Activated CD4-positive, alpha-beta T cell treated with anti-CD3 and anti-CD28 coated beads, Interleukin-2, amount 10 ng/mL, durations not matched to agents 7 days and 5 days (primary cell): ENCODE measurements at places on chromosomes 4 and X. TPM values are rescaled to one million over a fixed set of nuclear protein-coding genes. Genes with fewer than 3 reads are reported as not detected.

- no peak overlapping the region for H3K27ac ChIP-seq
- H3K27me3 ChIP-seq: no peaks in the 10 kb centered on the region
- H3K36me3 ChIP-seq: no peaks in the 10 kb centered on the region
- no peak overlapping the region for H3K4me3 ChIP-seq
These were observed 118.0 kb upstream of the GLRA2 start for GRCh38 chrX:14411326-14411725.

DNA sequence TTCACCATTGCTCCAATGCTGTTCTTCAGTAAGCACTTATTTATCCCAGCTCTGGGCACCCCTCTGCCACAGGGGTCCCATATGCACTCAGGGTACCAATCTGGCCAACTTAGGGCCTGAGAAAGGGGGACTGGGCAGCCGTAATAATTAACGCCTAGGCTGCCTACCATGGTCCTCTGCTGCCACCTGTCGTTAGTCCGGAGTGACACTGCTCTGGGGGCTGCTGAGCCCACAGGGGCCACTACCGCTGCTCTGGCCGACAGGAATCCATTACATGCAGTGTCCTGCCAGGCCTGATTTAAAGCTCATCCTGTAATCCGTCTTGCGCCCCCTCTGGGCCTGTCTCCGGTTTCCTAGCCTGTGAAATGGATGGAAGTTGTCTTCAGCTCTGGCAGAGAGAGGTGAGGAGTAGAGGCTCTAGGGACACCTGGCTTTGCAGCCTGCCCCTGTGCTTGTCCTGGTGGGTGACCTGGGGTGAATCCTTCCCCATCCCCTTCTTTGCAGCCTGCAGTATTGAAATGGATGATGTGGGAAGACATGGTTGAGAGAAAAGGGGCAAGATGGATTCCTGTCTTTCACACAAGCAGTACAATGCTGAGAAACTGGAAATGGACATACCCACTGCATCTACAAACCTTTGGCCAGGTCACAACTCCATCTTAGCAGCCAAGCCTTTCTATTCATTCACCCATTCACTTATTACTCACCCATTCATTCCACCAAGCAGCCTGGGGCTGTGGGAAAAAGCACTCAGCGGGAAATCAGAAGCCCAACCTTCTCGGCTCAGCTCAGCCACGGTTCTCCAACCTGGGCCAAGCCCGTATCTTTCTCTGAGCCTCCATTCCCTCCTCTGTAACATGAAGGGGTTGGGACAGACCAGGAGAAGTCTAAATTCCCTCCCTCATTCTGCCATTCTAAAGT lies 116.3 kb upstream of the NALF2 start:
- DNase-seq: peak; percentile 25
- no peak overlapping the region for H3K27ac ChIP-seq
- no peaks in the 10 kb centered on the region for H3K36me3 ChIP-seq

- H3K27ac ChIP-seq: no peak overlapping the region
- no peak overlapping the region for H3K4me3 ChIP-seq
- no peak for DNase-seq
- no peaks in the 10 kb centered on the region for H3K36me3 ChIP-seq
- H3K27me3 ChIP-seq: no peaks in the 10 kb centered on the region
These were observed 4.6 kb upstream of the ERCC6L start for GRCh38 chrX:72243472-72243871.

The ZNF275 gene
- 20.2 TPM for total RNA-seq

DNA sequence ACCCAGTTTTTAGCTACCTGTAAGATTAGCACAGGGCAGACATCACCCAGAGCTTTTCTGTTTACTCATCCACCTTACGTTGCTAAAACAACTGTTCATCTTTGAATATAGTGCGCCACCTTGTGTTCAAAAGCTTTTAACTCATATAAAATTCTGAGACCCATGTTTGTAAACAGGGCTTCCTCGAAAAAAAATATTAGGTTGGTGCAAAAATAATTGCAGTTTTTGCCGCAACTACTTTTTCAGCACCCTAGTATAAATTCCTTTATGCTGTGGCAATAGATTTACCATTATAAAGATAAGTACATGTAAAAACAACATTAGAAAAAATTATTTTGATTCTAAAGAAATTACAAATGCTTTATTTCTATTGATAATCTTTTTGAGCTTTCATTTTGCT lies 147.9 kb downstream of the LRBA start:
- no peaks in the 10 kb centered on the region for H3K4me1 ChIP-seq
- H3K27ac ChIP-seq: no peak overlapping the region
- H3K4me3 ChIP-seq: no peak overlapping the region
- peak; percentile 74 for DNase-seq

The TMPRSS11A gene
- not detected for total RNA-seq

The ETDB gene
- total RNA-seq: not detected

The SCML1 gene
- 6.1 TPM for total RNA-seq

GRCh38 chr4:128376958-128377357 lies 89.3 kb upstream of the PGRMC2 start:
- H3K4me3 ChIP-seq: no peak overlapping the region
- H3K27me3 ChIP-seq: no peaks in the 10 kb centered on the region
- no peak for DNase-seq
- H3K4me1 ChIP-seq: no peaks in the 10 kb centered on the region
- H3K36me3 ChIP-seq: no peaks in the 10 kb centered on the region

- no peak for DNase-seq
- peaks cover 3% of the 10 kb centered on the region for H3K36me3 ChIP-seq
- no peak overlapping the region for H3K4me3 ChIP-seq
- H3K27ac ChIP-seq: no peak overlapping the region
- peaks cover 17% of the 10 kb centered on the region for H3K27me3 ChIP-seq
These were observed 238.4 kb upstream of the ANXA3 start for GRCh38 chr4:78312989-78313753.

The DGAT2L6 gene
- not detected for total RNA-seq

The RS1 gene
- total RNA-seq: not detected

The CENPVL3 gene
- total RNA-seq: not detected

DNA sequence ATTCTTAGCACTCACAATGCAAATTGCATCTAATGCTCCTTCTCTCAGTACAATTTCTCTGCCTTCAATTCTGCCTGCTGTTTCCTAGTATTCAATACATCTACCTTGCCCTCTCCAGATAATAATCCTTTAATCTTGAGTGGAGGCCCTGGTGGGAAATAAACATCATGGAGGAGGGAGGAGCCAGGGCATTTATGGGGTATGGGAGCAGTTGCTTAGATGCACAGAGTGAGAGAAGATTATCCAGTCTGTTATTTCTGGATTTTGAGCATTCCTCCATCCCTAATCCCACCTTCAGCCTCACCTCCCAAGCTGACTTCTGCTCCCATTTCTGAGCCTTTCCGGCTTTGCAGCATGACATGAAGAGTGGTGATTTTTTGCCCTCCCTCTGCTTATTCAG lies 127.9 kb upstream of the PPP3CA start:
- no peaks in the 10 kb centered on the region for H3K36me3 ChIP-seq
- no peak overlapping the region for H3K4me3 ChIP-seq
- no peak for DNase-seq
- no peak overlapping the region for H3K27ac ChIP-seq
- no peaks in the 10 kb centered on the region for H3K4me1 ChIP-seq
- peaks cover 12% of the 10 kb centered on the region for H3K27me3 ChIP-seq

The LAMP2 gene
- 47.7 TPM for total RNA-seq

- no peak overlapping the region for H3K4me3 ChIP-seq
- no peaks in the 10 kb centered on the region for H3K4me1 ChIP-seq
- no peaks in the 10 kb centered on the region for H3K27me3 ChIP-seq
- DNase-seq: no peak
- H3K36me3 ChIP-seq: no peaks in the 10 kb centered on the region
These were observed 116.8 kb downstream of the NAA11 start for GRCh38 chr4:79209081-79209480.

The F11 gene
- not detected for total RNA-seq

The BCLAF3 gene
- 6.8 TPM for total RNA-seq

GRCh38 chr4:140188975-140189374 lies 35.0 kb upstream of the MAML3 start:
- H3K27me3 ChIP-seq: peaks cover 10% of the 10 kb centered on the region
- H3K4me1 ChIP-seq: no peaks in the 10 kb centered on the region
- H3K27ac ChIP-seq: no peak overlapping the region
- DNase-seq: no peak
- no peak overlapping the region for H3K4me3 ChIP-seq

GRCh38 chrX:8305350-8305749 lies 134.3 kb upstream of the VCX2 start:
- H3K36me3 ChIP-seq: no peaks in the 10 kb centered on the region
- no peaks in the 10 kb centered on the region for H3K4me1 ChIP-seq
- no peak overlapping the region for H3K27ac ChIP-seq
- H3K4me3 ChIP-seq: no peak overlapping the region

The TSPAN6 gene
- not detected for total RNA-seq

DNA sequence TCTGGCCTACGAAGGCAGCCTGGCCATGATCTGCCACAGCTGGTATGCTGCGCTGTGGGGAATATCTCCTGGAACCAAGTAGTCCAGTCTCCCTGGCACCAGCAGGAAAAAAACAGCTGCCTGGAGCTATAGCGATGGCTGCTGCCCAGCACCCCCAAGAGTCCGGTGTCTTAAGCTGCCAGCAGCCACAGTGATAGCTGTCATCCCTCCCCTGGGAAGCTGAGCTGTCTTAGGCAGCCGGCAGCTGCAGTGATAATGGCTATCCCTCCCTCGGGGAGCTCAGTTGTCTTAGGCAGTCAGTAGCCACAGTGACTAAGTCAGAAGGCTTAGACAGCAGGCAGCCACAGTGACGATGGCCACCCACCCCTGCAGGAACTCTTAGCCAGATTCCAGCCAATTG lies 205.1 kb downstream of the STPG2 start:
- no peak overlapping the region for H3K4me3 ChIP-seq
- no peak overlapping the region for H3K27ac ChIP-seq
- H3K4me1 ChIP-seq: no peaks in the 10 kb centered on the region
- H3K27me3 ChIP-seq: no peaks in the 10 kb centered on the region
- no peaks in the 10 kb centered on the region for H3K36me3 ChIP-seq

The PCDH7 gene
- not detected for total RNA-seq

- no peak overlapping the region for H3K4me3 ChIP-seq
- no peaks in the 10 kb centered on the region for H3K27me3 ChIP-seq
- no peak overlapping the region for H3K27ac ChIP-seq
These were observed 94.3 kb downstream of the ANAPC10 start for GRCh38 chr4:145003675-145004074.

DNA sequence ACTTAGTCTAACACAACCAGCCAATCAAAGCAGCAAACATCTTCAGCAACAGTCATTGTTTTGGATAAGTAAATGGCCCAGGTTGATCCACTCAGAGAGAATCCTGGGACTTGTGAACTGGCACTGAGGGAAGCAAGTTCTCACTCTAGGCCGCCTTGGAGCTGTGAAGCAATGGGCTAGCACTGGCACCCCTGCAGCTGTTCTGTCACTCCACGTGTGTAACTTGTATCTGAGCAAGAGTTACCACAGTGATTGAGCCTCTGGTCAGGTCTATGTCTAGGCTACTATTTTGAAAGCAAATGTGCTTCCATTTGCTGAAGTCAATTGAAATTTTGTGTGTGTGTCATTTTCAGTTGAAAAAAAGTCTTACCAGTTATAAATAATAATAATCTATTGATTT lies 57.2 kb upstream of the HS3ST1 start:
- no peak overlapping the region for H3K27ac ChIP-seq
- peaks cover 2% of the 10 kb centered on the region for H3K36me3 ChIP-seq
- peaks cover 49% of the 10 kb centered on the region for H3K4me1 ChIP-seq
- no peak overlapping the region for H3K4me3 ChIP-seq
- H3K27me3 ChIP-seq: no peaks in the 10 kb centered on the region

The NKX6-1 gene
- not detected for total RNA-seq
